ENCODE measurements at places on chromosomes 2 and 18.

DNA sequence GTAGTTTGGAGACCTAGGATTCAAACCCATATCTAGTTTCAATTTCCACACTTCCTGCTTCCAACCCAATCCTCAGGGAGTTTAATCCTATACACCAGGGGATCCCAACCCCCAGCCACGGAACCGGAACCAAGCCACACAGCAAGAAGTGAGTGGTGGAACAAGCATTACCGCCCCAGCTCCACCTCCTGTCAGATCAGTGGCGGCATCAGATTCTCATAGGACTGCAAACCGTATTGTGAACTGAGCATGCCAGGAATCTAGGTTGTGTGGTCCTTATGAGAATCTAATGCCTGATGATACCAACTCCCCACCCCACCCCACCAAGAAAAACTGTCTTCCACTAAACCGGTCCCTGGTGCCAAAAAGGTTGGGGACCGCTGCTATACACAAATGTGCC lies 52.5 kb downstream of the PRPF40A start:
- no peak for DNase-seq

DNA sequence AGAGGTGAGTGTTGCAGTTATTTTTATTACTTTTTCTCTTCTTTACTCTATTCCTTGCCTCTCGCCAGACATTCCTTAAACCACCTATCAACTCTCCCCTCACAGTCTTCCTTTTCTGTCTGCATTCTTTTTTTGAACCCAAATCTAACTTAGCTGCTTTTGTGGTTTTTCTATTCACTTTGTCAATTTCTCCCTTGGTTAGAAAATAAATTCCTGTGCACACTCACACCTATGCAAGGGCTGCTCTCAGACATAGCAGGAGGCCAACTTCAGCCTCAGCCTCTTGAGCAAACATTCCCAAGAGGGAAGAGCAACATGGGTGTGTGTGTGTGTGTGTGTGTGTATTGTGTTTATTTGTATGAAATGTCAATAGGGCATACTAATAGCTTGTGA lies 808.6 kb downstream of the RNF144A start:
- DNase-seq: no peak

GRCh38 chr2:150859162-150859561 lies 371.7 kb upstream of the RND3 start:
- DNase-seq: no peak

GRCh38 chr18:26091047-26091630 lies 726 bp upstream of the SS18 start:
- DNase-seq: no peak

DNA sequence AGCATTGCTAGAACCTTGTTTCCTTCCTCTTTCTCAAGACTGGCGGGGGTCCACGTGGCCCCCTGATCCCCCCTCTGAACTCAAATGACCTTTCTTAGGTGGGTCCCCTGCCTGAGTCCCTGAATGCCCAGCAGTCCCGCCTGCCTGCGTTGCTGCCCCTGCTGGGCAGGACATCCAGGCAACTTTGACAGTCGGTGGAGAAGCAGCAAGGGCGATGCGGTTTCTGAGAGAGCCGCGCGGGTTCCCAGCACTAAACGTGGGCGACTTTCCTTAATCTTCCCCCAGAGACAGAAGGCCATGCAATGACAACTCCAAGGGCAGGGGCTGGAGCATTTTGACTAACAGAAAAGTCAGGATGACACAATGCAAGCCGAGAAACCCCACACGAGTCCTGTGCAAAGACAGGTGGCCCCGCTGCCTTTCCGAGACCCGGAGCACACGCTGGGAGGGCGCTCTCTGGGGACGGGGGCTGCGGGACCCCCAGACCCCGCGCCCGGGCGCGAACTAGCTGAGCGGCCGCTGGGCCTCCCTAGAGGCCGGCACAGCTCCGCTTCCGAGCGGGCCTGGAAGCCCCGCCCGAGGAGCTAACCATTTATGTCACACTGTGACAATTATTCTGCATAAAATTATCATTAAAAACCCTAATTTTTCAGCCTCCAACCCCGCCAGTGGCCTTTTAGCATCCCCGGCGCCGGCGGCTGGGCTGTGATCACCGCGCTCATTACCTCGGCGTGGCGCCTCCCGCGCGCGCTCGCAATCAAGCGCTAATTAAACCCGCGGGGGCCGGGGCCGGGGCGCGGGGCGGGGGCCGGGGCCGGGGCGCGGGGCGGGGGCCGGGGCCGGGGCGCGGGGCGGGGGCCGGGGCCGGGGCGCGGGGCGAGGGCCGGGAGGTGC lies 27.4 kb downstream of the ASB18 start:
- no peak for DNase-seq

GRCh38 chr2:174597345-174598047 lies at the start of gene WIPF1:
Gene WIPF1, minus strand, starts transcription at chr2:174597804. Its CDS starts 12,231 bp downstream, at chr2:174585573.
- peak; percentile 28 for DNase-seq

- no peak for DNase-seq
These were observed at the start of gene FER1L5 for GRCh38 chr2:96642564-96643360. Gene FER1L5, plus strand, starts transcription at chr2:96642764. Its CDS starts 73 bp downstream, at chr2:96642837.

GRCh38 chr2:241182126-241182525 lies 6.4 kb upstream of the ANO7 start:
- DNase-seq: no peak

DNA sequence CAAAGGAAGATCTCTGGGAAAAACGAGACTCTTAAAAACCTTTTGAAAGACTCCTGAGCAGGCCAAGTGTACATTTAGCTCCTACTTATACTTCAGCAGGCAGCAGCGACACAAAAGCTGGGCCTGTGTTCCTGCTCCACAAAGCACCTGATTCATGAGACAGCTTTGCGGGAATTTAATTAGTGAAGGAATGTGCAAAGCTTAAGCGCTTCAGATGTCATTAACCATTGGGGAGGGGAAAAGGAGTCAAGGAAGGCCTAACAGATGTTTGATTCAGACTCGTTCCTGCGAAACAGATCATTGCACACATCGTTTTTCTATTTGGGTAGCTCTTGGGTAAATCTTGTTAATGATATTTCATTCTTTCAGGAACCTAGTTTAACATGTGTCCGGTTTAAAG lies 125.9 kb downstream of the MAIP1 start:
- no peak for DNase-seq

- DNase-seq: no peak
These were observed 67.2 kb upstream of the ID2 start for GRCh38 chr2:8614646-8615045.

DNA sequence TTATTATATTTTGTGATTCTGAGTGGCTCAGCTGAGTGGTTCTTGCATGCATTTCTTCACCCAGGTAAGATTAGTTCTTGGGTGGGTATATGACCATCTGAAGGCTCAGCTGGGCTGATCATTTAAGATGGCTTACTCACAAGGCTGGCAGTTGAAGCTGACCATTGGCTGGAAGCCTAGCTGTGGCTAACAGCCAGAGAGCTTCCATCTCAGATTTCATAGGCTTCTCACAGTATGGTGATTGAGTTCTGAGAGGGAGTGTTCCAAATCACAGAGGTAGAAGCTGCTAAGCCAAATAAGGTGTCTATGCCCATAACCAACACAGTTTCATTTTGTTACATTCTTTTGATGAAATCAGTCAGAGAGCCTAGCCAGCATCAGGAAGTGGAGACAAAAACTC lies 117.4 kb upstream of the RPRM start:
- no peak for DNase-seq

- DNase-seq: no peak
These were observed 41.1 kb downstream of the ACOXL start for GRCh38 chr2:110773401-110773921.

DNA sequence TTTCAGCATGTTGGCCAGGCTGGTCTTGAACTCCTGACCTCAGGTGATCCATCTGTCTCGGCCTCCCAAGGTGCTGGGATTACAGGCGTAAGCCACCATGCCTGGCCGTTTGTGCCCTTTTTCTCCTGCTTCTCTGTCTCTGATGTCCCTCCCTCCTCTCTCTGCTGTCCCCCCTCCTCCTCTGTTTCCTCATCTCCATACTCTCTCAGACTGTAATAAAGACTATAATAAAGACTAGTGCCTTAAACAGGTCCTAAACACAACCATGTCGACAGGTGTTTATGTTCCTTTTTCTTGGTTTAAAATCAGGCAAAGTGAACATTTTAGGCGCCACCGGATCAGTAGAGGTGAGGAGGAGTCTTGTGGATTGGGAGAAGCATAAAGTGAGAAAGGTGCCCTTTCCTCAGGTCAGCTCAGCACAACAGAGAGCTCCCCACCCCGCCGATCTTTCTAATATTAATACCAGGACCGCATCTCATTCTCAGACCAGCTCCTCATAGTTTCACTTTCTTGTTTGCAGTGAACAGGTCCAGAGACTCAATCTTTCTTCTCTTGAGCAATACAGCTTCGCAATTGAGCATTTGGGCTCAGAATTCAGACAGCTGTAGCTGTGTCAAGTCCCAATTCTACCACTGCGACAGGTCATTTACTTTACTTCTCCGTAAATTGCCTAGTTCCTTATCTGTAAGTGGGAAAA lies 23.7 kb downstream of the TIMM21 start:
- DNase-seq: no peak

GRCh38 chr18:57655740-57656139 lies 34.1 kb upstream of the NARS1 start:
- DNase-seq: no peak

DNA sequence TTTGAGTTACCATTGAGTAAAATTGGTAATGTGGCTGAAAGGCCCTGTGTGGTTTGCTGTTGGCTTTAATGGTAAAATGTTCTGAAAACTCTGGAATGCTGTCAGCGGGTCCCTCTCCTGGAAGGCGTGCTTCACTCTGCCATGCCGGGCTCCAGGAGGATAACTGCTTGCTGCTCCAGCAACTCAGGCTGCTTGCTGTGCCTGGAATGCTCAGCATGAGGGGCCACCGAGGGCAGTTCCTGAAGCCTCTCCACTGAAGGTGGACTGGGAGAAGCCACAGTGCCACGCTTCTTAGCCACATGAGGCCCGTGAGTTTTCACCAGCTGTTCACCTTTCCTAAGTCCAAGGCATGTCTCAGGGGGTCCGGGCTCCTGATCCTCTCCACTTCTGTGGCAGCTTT lies 90.4 kb upstream of the FAM110C start:
- DNase-seq: no peak

DNA sequence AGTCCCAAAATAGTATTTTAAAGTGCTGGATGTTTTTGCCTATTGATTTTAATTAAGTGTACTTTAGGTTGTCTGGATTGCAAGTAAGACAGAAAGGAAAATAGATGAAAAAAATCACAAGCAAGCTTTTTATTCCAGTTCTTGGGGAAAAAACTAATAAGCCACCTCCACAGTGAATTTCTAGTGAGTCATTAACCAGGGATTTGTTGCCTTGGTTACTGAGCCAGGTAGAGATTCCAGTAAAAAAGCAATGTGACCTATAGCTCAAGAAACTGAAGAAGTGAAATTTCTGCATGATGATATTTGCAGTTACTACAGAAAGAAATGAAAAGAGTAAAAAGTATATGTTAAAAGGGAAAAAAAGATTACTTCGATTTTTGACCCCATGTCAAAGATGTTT lies 160.6 kb downstream of the METTL4 start:
- no peak for DNase-seq

- peak; percentile 7 for DNase-seq
These were observed 15.0 kb downstream of the INPP4A start for GRCh38 chr2:98459496-98460175.

DNA sequence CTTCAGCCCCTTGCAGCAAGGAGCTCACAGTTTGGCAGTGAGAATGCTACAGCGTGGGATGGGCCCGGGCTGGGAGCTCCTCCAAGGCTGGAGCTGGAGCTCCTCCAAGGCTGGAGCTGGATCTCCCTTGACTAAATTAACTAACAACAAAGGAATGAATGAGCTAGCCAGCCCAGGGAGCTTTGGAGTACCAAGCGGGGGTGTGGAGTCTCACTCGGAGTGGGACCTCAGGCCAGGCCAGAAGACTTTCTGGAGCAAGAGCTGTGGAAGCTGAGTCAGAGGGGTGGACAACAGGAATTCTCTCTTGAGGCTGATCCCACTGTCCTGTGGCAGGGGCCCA lies 244.7 kb upstream of the HS6ST1 start:
- no peak for DNase-seq

GRCh38 chr18:31710826-31711225 lies 26.4 kb upstream of the B4GALT6 start:
- no peak for DNase-seq

- DNase-seq: no peak
These were observed 1.3 kb downstream of the BIRC6 start for GRCh38 chr2:32358111-32358482.

DNA sequence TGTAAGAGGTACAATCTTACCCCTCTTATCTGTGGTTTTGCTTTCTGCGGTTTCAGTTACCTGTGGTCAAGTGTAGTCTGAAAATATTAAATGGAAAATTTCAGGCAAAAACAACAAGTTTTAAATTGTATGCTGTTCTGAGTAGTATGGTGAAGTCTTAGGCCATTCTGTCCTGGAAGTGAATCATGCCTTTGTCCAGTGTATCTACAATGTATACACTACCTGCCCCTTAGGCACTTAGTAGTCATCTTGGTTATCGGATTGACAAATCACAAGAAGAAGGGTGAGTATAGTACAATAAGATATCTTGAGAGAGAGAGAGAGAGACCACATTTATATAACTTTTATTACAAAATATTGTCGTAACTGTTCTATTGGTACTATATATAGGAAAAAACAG lies 43.5 kb downstream of the RAB3GAP1 start:
- DNase-seq: no peak

DNA sequence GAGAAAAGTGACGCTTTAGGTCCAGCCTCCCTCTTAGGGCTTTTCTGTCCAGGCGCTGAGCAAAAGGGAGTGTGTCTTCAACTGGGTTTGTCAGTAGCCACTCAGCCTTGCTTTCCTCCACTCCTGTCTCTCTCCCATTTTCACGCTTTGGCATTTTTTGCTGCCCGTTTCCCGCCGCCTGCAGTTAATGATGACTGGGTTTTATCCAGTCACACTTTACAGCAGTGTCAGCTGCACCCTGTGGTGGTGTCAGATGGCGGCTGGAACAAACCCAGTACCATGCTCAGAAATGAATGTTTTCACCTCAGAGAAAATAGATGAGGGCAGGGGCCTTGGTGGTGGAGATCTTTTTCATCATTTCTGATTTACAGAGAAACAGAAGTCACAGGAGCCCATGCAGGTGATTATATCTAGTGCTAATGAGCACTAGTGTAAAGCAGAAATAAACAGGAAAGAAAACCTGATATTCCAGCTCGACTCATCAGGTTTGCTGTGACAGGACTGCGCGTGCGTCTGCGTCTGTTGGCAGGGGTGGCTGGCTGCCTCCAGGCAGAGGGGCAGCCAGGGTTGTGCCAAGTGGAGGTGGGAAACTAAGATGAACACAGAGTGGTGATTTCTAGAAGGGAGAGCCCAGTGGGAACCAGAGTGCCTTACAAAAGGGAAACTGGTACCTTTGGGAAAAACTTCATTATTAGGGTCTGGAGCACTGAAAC lies 139.9 kb downstream of the TANC1 start:
- DNase-seq: no peak

DNA sequence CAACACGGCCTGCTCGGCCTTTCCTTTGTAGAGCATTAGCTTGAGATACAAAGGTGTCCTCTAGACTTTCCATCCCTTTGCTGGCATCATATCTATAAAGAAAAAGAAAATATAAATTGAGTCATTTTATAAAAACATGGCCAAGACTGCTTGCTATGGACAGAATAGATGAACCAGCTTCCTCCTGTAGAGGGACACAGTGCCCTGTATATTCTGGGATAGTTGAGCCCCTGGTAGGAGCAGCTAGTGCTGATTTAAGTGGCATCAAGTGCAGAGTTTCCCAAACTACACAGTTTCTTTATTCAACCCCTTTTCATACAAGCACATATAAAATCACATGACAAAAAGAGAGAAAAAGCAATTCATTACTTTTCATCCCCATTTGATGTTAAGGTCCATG lies 47.9 kb downstream of the GEMIN6 start:
- no peak for DNase-seq
